NCI-H1048 (cell line): ENCODE measurements at places on chromosomes 16 and 17.
A peak's percentile ranks its signal among the peaks of the same experiment; 100 is the strongest.

GRCh38 chr17:49676276-49676868 is 1.5 kb downstream of the SPOP start:
- no peak for DNase-seq

GRCh38 chr16:75572864-75573542 is 6.8 kb downstream of the GABARAPL2 start:
- DNase-seq, result no peak

- no peak for DNase-seq
Measured at GRCh38 chr17:42617956-42618431, 8.5 kb downstream of the TUBG1 start.

DNA sequence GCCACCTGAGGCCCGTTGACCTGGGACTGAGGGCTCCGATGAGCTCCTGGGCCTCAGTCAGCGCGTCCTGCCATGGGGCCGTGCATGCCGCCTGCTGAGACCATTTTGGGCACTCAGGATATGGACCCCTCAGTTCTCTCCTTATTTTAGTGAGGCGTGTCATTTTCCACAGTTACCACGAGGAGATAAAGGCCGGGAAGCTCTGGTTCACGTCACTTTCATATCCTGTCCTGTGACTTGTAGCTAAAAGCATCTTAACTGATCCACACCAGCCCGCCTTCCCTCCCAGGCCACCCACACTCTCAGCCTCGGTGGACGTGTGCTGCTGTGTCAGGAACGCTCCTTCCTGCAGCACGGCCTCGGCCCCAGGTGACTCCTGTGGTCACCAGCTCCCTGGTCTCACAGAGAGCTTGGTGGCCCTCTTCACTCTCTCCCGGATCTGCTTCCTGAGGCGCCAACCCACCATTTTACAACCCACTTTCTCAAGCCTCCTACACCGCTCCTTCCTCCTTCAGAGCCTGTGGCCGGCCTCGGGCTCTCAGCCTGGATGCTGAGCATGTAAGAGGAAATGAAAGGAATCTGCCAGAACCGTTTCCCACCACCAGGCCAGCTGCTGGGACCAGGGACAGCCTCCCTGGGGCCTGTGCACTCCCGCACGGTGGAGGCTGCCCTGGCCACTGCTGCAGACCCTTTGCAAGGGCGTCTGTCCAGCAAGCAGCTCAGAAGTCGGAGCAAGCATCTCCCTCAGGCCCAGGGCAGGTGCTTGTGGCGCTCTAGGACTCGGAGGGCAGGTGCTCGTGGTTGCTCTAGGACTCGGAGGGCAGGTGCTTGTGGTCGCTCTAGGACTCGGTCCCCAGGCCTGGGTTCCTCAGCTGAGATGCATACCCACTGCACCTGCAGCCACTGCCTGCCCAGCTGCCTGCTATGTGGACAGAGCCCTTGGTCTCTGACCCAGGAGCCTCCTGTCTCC is 23.9 kb upstream of the FASN start:
- DNase-seq, result no peak

- DNase-seq, result no peak
Measured at GRCh38 chr16:87435372-87436224, 43.5 kb downstream of the MAP1LC3B start.

GRCh38 chr17:56624912-56625311 is 31.4 kb downstream of the NOG start:
- DNase-seq, result no peak

DNA sequence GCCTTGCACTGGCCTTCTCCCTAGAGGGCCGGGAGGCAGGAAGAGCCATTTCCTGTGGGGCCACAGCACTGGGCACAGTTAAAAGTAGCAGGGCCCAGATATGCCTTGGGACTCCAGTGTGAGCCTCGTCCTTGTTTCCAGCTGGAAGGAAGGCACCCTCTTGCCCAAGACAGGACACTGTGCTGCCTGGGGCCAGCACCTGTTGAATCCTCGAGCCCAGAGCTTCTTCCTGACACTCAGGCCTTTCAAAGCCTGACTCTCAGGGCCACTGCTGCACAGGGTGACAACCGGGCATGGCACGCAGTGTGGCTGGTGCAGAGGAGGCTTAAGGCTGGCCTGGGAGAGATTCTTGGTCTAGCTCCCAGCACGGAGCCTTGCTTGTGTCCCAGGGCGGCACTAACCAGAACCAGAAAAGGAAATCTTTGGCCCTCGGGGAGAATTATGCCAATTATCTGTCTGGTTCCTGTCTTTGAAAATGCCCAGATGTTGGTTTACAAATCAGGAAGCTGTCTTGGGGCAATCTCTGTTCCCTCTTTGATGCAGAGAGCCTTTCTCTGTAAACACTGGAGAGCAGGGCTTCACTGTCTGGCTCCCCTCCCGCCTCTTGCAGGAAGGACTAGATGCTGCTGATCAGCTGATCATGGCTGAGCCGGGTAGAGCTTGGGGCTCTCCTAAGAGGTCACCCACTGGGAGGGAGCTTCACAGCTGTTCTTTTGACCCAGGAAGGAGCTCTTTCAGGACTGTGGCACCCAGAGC is 11.1 kb downstream of the LDHD start:
- no peak for DNase-seq

DNA sequence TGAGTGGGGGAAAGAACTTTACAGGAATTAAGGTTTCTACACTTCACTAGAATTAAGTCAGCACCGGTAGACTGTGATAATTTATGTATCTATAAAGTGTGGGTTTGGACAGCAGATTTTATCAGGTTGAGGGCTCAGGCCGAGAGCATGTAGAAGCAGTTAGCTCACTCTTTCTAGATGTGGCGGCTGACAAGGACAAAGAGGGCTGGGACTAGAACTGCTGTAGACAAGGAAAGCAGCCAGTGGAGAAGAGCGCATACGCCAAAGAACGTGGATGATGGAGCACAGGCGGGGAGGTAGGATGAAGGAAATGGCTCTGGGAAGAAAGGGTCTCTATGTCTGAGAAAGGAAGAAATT is 504 bp upstream of the GOSR1 start:
- no peak for DNase-seq

DNA sequence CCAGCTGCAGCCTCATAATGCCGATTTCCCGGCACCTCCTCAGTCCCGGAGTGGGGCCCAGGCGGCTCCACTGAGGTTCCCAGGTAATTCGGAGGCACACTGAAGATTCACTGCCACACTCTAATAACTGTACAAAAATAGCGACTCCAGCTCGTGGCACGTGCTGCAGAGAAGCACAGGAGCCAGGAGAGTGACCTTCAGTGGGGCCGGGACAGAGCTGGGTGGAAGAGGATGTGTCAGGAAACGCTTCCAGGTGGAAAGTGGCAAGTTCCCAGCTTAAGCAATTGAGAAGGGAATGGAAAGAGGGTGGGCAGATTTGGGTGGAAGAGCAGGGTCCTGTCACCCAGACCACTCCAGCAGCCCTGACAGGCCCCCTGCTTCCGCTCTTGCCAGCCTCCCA is 3.1 kb upstream of the TRAP1 start:
- no peak for DNase-seq

- no peak for DNase-seq
Measured at GRCh38 chr17:62800585-62800984, 7.5 kb downstream of the MARCHF10 start.

DNA sequence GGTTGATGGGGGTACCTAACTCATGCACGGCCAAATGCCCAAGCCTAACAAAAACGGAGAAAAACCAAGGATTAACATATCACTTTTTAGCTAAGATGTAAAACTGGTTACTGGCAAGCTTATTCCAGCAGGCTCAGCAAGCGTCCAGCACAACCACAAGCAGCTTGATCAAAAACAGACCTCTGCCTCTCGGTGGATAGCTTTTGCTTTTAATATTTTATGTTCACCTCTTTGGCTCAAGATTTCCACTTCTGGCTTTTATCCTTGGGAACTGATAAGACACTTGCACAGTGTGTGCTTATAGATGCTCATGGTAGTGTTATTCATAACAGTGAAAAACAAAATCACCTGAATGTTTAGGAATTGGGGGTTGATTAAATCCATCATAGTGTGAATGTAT is 206.9 kb upstream of the CACNG5 start:
- DNase-seq, result no peak

- no peak for DNase-seq
Measured at GRCh38 chr16:30920891-30921290, 2.5 kb upstream of the FBXL19 start.

- no peak for DNase-seq
Measured at GRCh38 chr16:87834668-87835473, 34.4 kb downstream of the SLC7A5 start.

DNA sequence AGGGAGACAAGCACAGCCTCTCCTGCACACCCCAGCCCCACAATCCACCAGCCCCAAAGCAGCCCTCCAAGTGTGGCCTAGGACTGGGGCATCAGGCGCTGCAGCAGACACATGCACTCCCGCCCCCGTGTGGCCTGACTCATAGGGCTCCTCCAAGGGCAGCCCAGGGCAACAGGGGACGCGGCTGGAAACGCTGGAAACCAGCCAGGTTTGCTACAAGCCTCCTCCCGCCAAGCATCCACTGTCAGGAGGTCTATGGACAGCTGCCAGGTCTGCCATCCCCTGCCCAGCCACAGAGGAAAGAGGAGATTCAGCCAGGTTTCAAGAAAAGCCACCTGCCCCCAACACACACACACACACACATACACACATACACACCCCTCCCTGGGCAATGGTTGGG is 25.8 kb downstream of the SRCIN1 start:
- no peak for DNase-seq

- no peak for DNase-seq
Measured at GRCh38 chr17:40364121-40364861, at the start of gene GJD3. TSS of gene GJD3 (minus strand) at chr17:40364737. CDS start at chr17:40363815, 922 bp downstream.

DNA sequence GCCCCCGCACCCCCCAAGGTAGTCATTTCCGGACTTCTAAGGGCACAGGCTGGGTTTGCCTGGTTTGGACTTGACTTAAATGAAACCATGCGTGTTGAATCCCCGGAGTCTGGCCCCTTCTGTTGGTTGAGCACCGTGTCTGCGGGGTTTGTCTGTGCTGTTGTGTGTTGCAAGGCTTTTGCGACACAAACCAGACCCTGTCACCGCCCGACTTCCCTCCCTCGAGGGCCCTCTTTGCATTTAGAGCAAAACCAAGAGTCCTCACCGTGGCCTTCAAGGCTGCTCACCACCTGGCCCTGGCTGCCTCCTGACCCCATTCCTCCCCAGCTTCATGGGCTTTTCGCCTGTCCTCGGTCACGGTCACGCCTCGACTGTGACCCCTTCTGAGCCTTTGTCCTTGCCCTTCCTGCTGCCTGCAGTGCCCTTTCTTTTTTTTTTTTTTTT is 7.4 kb downstream of the CRISPLD2 start:
- no peak for DNase-seq

GRCh38 chr17:7809086-7809790 is 24.8 kb upstream of the KDM6B start:
- DNase-seq, result no peak

GRCh38 chr17:47720196-47720595 is 12.8 kb upstream of the TBX21 start:
- DNase-seq, result no peak

DNA sequence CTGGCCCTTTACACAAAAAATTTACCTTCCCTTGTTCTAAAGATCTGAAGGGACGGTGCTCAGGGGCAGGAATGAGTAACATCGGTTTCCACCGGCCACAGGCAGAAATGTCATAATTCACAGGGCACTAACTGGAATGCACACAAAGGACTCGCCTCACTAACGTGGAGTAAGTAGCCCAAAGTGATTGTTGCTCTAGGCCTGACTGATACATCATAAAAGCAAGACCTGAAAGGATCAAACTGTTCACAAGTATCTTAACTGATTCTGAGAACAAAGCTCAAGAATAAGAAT is 8.9 kb upstream of the TCF25 start:
- no peak for DNase-seq

- no peak for DNase-seq
Measured at GRCh38 chr17:45681706-45682105, 102.4 kb upstream of the CRHR1 start.

DNA sequence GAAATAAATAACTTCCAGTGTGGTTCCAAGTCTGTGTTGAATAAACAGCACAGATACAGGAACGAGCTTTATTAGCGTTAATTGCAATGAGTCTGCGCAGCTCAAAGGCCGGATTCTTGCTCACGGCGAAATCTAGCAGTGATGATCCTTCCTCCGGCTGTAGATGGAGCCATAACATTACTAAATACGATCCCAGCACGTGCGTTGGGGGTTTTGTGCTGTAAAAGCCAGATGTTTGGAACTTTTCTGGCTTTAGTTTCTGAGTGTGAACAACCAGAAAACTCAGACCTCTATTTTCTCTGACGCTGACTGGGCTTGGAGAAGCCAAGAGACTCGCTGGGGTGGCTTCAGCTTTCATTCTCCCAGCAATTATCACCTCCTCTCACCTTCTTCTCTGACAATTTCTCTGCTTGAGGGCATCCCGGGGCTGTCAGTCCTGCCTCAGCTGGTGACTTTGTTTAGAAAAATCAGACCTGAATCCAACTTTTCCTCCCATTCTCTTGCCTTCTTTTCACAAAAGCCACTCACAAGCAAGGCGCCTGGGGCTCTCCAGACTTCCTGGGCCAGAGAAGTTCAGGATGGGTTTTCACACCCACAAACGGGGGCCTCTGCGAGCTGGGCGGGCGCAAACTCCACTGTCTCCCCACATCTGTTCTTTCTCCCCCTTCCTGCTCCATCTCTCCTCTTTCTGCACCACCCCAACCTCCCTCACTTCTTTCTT is 47.1 kb upstream of the AKTIP start:
- peak; percentile 4 for DNase-seq

- DNase-seq, result no peak
Measured at GRCh38 chr16:86343796-86344585, 166.3 kb upstream of the FOXF1 start.

DNA sequence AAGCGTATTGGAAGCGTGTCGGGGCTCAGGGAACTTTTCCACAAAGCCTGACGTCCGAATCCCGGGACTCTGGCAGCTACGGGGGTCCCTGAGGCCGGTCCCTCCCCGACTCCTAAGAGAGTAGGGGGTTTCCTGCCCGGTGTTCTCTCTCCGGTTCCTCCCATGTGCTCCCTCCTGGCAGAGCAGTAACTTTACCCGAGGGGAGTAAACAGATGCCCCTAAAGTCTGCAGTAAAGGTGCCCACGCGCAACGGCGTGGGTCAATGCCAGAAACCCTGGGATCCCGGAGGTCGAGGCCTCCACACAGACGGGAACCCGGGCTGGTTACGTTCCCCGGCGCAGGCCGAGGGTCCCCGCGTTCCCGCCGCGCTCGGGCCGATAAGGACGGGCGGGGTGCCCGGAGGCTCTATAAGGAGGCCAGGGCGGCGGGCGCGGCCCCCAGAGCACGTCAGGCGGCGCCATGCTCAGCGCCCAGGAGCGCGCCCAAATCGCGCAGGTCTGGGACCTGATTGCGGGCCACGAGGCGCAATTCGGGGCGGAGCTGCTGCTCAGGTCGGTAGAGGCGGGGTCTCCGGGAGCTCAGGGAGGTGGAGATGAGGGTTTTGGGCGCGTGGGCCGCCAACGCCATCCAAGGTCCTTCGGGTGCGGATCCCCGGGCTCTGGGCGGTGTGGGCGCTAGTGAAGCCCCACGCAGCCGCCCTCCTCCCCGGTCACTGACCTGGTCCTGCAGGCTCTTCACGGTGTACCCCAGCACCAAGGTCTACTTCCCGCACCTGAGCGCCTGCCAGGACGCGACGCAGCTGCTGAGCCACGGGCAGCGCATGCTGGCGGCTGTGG is at the start of gene HBM:
Gene HBM (plus strand): TSS at position 440 of the 836 bp plus-strand sequence. CDS start 20 bp downstream, at position 460.
- no peak for DNase-seq

DNA sequence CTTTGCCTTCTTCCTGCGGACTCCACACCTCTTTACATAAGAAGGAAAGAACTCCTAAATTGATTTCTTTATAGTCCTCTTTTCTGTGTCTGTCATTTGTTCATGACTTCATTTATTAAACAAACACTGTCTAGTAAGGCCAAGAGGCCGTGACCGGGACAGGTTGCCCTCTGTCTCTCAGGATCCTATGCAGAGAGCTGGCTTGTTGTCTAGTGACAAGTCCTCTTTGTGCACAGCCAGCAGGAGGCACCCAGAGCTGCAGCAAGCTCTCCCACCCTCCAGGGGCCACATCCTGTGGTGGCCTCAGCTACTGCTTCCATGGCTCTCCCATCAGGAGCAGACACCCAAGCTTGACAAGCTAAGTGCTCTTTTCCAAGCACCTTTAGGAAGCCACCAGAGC is 50.6 kb downstream of the PLD6 start:
- DNase-seq, result no peak
